ENCODE measurements at places on chromosomes 11 and 22.

DNA sequence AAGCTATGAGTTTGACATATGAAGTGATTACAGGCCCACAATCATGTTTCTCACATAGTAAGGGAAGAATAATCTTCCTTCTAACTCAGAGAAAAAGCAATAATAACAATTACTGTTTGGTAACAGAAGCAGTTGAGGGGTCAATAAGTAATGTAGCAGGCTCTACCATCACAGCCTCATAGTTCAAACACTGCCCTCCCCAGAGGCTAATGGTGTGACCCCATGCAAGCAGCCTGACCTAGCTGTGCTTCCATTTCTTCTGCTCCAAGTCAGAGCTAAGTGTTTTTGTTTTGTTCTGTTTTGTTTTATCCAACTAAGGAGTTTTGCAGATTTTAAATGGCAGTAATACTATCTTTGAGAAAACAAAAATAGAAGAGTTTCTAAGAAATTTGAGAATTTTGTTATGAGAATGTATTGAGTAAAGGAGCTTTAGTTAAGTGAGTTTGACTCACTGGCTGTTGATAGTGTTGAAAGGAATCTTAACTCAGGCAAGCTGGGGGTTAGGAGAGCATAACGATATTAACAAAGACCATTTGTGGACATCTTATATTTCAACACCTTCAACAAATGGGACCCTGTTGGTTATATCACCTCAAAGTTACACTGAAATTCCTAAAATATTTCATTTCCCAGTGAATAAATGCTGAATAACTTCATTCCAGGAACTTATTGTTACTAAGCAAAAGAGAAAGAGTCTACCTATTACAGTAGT lies 48.5 kb downstream of the GUCY1A2 start:
- no peak for DNase-seq

GRCh38 chr11:76823481-76824028 lies 37.2 kb upstream of the ACER3 start:
- DNase-seq = no peak

GRCh38 chr11:12831471-12832202 lies 157.4 kb downstream of the TEAD1 start:
- no peak for DNase-seq

- DNase-seq = no peak
These were observed 2.1 kb downstream of the INCENP start for GRCh38 chr11:62125881-62126280.

DNA sequence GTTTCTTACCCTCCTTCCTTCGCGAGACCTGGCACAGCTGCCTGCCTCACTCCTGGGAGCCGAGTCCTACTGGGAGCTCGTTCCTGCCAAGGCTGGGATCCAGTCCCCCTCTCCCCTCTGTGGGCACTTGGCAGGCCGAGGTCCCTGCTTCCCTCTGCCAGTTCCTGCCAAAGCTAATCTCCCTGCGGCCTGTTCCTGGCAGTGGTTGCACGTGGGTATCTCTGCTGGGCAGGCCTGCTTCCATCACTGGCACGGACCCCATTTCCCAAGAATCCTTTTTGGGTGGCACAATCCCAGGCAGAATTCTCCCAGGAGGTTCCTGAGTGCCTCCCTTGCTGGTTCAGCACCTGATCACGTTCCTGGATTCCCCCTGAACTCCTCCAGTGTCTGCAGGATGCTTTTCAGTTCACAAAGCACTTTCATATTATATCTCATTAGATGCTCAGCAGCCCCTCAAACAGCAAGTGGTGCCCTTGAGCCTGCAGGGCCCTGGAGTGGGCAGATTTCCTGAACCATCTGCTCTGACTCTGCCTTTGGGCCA lies 96.5 kb downstream of the RRM1 start:
- DNase-seq = no peak

GRCh38 chr22:17734187-17734586 lies 40.1 kb downstream of the BID start:
- no peak for DNase-seq

- DNase-seq = no peak
These were observed 29.3 kb downstream of the OR8B12 start for GRCh38 chr11:124514131-124514530.

Data from hematopoietic multipotent progenitor cell treated with erythropoietin and hydrocortisone succinate and interleukin-3 and kit ligand, for 17 days (in vitro differentiated cells).